ENCODE measurements at places on chromosomes 5 and 9.

- no peak for DNase-seq
These were observed 18.0 kb downstream of the NR5A1 start for GRCh38 chr9:124489222-124489621.

DNA sequence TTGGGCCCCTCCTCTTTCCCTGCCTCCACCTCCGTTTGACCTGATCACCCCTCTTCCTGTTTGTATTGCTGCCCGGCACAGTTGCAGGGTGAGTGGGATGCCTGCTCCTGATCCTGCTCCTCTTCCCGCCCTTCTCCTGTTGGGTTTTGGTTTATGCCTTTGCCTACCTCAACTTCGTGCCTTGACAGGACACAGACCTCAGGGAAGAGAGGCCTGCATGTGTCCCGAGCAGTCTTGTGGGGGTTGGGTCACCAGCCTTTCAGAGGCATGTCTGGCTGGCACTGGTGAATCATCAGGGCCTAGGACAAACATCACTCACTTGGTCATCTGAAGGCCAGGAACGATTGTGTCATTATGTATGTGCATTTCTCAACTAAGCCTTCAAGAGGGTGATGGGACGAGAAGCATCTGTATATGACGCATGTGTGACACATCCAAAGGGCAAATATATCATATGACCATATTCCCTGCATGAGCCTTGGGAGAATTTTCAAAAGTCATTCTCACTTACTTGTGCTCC lies 56.9 kb downstream of the NPR3 start:
- no peak for DNase-seq

GRCh38 chr9:133945314-133945975 lies 46.7 kb downstream of the VAV2 start:
- DNase-seq: no peak

- DNase-seq: peak; percentile 50
These were observed at the start of gene WWC1 for GRCh38 chr5:168291342-168291963. Gene WWC1, plus strand, starts transcription at chr5:168291645. Its CDS starts 508 bp downstream, at chr5:168292153.

DNA sequence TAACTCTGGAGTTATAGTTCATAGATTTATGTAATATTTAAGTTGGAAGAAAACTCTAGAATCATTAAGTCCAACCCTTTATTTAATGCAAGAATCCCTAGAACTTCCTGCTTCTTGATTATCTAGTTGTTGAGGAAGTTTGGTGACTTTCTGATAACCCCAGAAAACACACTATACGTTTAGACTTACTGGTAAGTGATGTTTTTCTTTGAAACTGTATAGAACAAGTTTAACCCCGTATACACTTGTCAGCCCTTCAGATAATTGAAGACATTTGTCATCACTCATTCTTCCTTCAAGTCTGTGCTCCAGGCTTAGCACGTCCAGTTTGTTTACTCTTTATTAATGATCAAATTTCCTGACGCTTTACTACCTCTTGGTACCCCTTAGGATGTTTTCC lies 9.0 kb downstream of the NDUFS4 start:
- DNase-seq: no peak

GRCh38 chr5:113266913-113267227 lies 167.9 kb downstream of the TSSK1B start:
- no peak for DNase-seq

DNA sequence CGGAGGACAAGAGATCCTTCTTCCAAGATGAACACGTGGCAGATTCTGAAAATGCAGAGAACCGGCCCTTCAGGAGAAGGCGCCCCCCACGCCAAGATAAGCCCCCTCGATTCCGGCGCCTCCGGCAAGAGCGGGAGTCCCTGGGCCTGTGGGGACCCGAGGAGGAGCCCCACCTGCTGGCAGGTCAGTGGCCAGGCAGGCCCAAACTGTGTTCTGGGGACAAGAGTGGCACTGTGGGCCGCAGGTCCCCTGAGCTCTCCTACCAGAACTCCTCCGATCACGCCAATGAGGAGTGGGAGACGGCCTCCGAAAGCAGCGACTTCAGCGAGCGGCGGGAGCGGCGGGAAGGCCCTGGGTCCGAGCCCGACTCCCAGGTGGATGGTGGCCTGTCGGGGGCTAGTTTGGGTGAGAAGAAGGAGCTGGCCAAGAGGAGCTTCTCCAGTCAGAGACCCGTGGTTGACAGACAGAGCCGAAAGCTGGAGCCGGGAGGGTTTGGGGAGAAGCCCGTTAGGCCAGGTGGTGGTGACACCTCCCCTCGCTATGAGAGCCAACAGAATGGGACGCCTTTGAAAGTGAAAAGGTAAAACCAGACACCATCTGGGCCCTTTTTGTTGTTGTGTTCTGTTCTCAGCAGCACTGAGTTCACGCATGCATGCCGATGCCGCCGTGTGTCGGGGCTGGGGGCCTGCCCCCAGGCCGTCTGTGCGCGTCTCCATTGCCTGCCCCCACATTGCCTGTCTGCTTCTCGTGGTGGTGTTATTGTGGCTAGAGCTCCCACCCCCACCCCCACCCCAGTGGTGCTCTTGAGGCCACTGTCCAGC lies 26.6 kb upstream of the POMT1 start:
- no peak for DNase-seq

GRCh38 chr5:87541033-87541432 lies 128.3 kb upstream of the CCNH start:
- DNase-seq: no peak

GRCh38 chr9:109046346-109046745 lies 33.0 kb upstream of the CTNNAL1 start:
- DNase-seq: no peak

- DNase-seq: no peak
These were observed 35.8 kb upstream of the OR13F1 start for GRCh38 chr9:104468261-104468660.

DNA sequence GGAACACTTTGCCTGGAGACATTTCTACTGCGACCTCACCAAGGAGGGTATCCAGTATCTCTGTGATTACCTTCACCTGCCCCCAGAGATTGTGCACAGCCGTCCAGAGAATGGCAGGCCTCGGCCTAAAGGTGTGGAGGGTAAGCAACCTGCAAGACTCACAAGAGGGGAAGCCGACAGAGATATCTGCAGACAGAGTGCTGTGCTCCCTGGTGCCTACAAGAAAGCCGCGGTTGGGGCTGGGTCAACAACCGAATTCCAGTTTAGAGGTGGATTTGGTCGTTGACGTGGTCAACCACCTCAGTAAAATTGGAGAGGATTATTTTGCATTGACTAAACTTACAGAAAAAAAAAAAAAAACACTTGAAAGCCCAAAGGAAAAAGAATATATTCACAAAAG lies 107.8 kb upstream of the ISL1 start:
- DNase-seq: no peak

GRCh38 chr5:24376616-24377015 lies 268.2 kb downstream of the CDH10 start:
- DNase-seq: no peak

GRCh38 chr9:73152543-73152844 lies 829 bp downstream of the ANXA1 start:
- no peak for DNase-seq

DNA sequence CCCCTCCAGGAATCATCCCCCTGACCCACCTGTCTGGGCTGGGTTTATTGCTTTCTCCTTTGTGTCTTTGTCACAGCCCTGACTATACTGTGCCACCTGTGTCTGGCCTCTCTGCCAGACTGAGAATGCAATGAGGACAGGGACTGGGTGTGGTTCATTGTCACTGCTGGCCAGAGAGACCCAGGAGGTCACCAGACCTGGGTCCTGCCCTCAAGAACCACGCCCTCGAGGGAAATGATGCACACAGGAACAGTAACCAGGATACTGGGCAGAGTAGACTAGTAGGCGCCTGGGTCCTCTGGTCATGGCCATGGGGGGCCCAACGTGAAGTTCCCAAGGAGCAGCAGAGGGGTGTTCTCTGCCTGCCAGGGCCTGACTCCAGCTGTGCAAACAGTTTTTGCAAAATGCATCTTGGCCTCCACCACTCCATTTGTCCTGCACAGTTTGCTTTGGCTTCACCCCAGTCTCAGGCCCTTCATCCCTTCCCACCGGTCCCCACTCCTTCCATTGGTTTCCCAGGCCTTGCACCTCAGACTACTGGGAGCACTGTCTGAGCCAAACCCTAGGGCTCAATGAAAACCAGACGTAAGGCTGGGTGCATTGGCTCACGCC lies 17.8 kb downstream of the RGS3 start:
- DNase-seq: no peak

DNA sequence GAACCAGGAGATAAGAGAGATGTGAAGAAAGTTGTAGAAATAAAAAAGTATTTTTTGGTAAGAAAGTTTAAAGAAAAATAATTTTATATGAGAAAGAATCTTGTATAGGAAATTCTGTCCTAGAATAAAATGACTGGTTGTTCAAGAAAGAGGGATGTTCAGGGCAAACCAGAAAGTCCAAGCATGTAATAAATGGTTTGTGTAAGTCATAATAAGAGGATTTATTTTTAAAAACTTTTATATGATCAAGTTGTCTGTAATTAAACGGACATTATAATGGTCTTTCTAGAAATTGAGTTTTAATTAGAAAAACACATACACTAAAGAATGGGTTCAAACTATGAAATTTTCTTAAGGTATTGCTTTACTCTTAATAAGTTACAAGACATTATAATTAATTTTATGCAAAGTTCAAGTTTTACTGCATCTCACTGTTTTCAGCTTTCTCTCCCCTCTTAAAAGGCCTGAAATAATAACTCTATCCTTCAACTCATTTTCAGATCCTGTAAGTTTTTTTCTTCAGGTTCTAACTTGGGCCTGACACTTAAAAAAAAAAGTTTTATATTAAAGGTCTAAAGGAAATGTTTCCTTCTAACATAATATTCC lies 56.1 kb upstream of the ZNF300 start:
- no peak for DNase-seq

- DNase-seq: no peak
These were observed 11.8 kb upstream of the COL5A1 start for GRCh38 chr9:134629586-134630392.

- no peak for DNase-seq
These were observed 240.9 kb downstream of the GABRB2 start for GRCh38 chr5:161305601-161306000.

- no peak for DNase-seq
These were observed 13.5 kb downstream of the ARL14EPL start for GRCh38 chr5:116045821-116046220.

DNA sequence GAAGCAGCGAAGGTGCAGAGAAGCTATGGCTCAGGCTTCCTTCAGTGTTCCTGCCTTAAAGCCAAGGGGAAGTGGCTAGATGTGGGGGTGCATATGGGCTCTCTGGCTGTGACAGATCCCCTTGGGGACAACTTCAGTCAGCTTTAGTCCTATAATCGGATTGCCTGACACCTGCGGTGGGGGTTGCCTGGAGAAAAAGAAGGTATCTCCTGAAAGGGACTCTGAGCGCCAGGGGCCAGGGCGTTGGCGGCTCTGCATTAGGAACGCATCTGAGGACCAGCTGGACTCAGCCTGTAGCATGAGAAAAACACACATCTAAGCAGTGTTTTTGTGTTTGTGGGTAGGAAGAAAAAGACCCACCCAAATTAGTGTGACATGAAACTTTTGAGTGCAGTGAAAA lies 84.3 kb upstream of the OTULINL start:
- DNase-seq: no peak

DNA sequence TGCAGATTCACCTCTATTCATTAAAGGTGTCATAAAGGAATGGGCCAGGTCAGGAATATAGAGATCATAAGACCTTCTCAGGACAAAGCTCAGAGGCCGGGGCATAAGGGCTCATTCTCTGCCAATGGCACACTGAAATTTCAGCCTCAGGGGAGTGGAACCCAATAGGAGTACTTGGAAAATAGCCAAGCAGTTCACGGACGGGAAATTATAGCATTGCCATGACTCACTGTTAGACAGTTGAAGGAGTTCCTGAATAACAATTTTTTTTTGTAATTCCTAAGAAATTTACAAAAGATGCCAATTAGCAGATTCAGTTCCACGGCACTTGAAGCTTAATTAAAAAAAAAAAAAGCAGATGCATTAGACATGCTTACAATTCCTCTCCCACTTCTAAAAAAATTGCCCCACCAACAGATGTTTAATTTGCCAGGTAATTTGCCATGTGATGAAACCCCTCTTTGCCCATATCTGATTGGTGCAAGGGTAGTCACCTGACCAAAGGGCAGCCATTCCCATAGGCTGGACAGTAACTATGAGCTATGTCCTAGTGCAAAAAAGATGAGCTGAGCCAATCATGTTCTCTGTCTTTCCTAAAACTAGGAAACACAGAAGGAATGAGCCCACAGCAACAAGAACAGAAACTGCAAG lies 58.6 kb downstream of the PTCD2 start:
- DNase-seq: no peak

GRCh38 chr5:172450861-172451695 lies 3.2 kb downstream of the SH3PXD2B start:
- peak; percentile 15 for DNase-seq

DNA sequence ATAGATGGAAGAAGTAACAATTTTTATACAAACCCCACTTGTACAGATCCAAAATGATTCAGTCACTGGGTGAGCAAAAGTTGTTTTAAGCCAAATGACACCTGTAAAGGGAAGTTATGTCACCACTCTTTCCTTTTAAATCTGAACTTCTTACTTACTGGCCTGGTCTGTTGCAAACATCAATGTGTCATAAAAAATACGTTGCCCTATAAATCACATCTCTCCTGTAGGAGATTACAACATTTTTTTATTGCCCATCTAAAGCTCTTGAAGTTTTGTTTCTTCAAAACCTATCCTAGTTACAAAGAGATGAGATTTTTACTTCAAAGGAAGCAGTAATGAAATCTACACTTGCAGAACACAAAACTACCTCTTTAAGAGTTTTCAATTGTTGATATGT lies 1087.8 kb upstream of the DMAC1 start:
- no peak for DNase-seq

- no peak for DNase-seq
These were observed 130.7 kb downstream of the ADAMTS12 start for GRCh38 chr5:33761139-33761538.

DNA sequence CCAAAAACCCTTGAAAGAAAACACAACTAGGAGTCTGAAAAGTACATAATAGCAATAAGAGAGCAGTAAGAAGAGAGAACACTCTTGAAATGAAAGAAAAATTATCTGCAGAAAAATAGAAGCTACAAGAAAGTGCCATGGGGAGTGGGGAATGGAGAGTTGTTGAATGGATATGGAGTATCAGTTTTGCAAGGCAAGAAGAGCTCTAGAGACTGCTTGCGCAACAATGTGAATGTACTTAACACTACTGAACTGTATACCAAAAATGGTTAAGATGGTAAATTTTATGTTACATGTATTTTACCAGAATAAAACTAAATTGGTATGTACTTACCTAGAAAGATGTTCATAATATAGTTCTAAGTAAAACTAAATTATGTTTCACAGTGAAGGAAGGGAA lies 54.8 kb upstream of the RASGRF2 start:
- no peak for DNase-seq

All from activated T-helper 9 cell treated with anti-CD3 and anti-CD28 coated beads, Interleukin-2, amount 50 U/mL, for 16 hours (primary cell).